Mesenchymal stem cell (in vitro differentiated cells and primary cell): ENCODE measurements at places on chromosomes 11 and 22.

- no peak for DNase-seq
Measured at GRCh38 chr11:60396799-60397198, 540 bp downstream of the MS4A14 start.

DNA sequence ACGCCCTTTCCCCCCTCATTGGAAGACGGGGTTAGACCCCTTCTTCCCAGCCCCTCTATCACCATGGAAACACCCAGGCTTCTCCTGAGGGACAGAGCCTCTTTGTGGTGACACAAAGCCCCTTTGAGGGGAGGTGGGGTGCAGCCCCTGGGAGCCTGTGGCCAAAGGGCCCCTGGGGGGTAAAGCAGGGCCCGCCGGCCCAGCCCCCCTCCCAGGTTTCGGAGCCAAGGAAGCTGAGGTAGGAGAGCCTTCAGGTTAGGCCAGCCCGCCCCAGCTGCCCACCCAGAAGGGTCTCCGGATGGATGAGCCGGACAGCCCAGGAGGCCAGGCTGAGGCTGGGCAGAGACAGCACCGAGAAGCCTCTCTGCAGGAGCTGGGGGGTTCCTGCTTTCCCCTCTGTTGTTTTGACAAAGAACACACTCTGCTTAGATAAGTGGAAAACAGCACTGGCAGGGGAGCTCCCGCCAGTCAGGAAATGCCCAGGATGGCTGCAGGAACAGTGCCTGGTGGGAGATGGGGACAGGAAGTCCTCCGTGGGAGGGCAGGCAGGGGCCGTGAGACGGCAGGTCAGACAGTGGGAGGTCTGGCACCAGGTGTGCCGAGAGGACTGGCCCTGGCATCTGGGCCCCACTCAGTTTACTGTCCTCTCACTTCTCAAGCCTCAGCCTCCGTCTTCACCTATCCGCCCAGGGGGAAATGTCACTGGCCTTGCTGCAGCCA is 18.2 kb downstream of the ARVCF start:
- DNase-seq, result no peak

- peak; percentile 24 for DNase-seq
Measured at GRCh38 chr11:84398017-84398626, 1112.0 kb upstream of the CCDC90B start.

- no peak for DNase-seq
Measured at GRCh38 chr11:126924376-126925040, 76.1 kb downstream of the KIRREL3 start.

- no peak for DNase-seq
Measured at GRCh38 chr22:23117891-23118646, 23.7 kb downstream of the RSPH14 start.

DNA sequence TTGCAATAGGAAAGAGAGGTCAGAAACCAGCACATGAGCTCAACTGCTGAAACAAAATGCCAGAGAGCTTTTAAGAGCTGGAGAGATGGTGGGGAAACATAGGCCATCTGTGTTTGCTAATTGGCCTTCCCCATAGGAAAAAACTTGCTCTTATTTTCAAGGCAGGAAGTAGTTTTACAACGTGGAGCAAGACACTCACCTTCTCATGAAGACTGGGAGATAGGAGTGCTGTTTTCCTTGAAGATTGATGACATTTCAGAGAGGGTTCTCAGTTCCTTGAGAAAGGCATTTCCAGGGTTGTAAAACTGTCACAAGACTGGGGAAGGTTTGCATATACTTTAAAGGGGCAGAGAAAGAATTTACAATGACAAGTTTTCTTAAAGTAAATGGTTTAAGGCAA is 586.3 kb upstream of the RAG2 start:
- no peak for DNase-seq
